ENCODE measurements at places on chromosomes 2 and 18.

GRCh38 chr18:51211552-51211951 lies 14.1 kb upstream of the MEX3C start:
- DNase-seq = no peak

GRCh38 chr18:61975526-61976326 lies 82.9 kb upstream of the RNF152 start:
- no peak for DNase-seq

DNA sequence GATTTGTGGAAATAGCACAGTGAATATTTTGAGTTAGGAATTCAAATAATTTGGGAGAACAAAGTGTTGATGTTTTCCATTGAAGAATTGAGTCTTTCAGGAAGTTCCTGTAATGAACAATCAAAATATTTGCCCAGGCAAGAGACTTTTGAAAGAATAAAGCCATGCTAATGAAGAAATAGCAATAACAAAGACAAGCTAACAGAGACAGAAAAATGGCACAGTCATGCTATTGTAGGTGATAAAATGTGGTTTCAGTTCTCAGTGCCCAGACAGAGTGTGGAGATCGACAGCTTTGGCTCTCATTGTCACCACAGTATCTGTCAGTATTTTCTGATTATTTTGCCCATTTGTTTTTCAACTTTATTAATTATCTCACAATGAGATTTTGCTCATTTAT lies 490.8 kb upstream of the PIK3C3 start:
- DNase-seq = no peak

GRCh38 chr2:38709567-38710194 lies 41.5 kb downstream of the SRSF7 start:
- DNase-seq = no peak

- no peak for DNase-seq
These were observed 55.7 kb downstream of the PTPN2 start for GRCh38 chr18:12828116-12829051.

GRCh38 chr2:203914546-203915182 lies 21.9 kb upstream of the ICOS start:
- no peak for DNase-seq

DNA sequence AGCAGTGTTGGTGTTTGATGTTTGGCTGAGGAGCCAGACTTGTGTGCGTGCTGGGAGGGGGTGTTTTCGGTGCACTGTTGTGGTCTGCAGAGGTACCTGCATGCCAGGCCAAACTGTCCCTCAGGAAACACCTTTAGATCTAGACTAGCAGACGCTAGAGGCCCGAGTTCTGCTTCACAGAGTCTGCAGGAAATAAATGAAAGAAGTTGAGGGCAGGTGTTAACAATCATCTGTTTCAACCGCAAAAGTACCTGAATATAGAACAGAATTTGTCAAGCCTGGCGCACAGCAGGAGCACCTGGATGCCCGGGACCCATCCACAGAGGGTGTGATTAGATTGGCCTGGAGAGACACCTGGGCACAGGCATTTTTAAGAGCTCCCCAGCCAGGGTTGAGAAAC lies 40.5 kb upstream of the REL start:
- DNase-seq = no peak

DNA sequence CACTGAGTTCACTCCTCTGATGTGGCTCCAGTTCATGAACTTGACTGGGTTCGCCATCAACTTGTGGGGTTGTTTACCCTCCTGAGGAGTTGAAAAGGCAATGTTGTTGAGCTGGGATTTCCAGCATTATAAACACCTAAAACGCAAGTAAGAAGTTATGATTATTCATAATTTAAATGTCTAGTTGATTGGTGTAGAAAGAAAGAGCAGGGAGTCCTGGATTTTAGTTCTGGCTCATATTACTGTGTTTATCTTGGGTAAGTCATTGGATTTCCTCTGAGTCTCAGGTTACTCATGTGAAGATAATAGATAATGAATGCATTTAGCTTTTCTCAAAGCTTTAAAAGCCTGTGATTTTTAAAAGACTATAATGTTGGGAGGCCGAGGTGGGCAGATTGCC lies 438.0 kb upstream of the CDH20 start:
- no peak for DNase-seq
